ENCODE measurements at places on chromosomes 16 and 17. TPM values are rescaled to one million over a fixed set of nuclear protein-coding genes. Genes with fewer than 3 reads are reported as not detected.

MYH13 gene
- total RNA-seq = 0.09 TPM

ABCA8 gene
- total RNA-seq = 8.7 TPM

SRR gene
- total RNA-seq = 5.1 TPM

XAF1 gene
- 11.2 TPM for total RNA-seq

OSGIN1 gene
- 24.7 TPM for total RNA-seq

KRT9 gene
- not detected for total RNA-seq

C16orf96 gene
- total RNA-seq = 0.07 TPM

PRDM7 gene
- not detected for total RNA-seq

KRT12 gene
- not detected for total RNA-seq

CNTNAP1 gene
- 2.0 TPM for total RNA-seq

GRCh38 chr17:12664894-12665262, 812 bp upstream of the MYOCD start:
- no peaks in the 10 kb centered on the region for H3K4me1 ChIP-seq
- no peak for DNase-seq
- H3K27ac ChIP-seq = no peak overlapping the region
- H3K4me3 ChIP-seq = peak overlapping the region; percentile 61
- H3K27me3 ChIP-seq = no peaks in the 10 kb centered on the region

DNA sequence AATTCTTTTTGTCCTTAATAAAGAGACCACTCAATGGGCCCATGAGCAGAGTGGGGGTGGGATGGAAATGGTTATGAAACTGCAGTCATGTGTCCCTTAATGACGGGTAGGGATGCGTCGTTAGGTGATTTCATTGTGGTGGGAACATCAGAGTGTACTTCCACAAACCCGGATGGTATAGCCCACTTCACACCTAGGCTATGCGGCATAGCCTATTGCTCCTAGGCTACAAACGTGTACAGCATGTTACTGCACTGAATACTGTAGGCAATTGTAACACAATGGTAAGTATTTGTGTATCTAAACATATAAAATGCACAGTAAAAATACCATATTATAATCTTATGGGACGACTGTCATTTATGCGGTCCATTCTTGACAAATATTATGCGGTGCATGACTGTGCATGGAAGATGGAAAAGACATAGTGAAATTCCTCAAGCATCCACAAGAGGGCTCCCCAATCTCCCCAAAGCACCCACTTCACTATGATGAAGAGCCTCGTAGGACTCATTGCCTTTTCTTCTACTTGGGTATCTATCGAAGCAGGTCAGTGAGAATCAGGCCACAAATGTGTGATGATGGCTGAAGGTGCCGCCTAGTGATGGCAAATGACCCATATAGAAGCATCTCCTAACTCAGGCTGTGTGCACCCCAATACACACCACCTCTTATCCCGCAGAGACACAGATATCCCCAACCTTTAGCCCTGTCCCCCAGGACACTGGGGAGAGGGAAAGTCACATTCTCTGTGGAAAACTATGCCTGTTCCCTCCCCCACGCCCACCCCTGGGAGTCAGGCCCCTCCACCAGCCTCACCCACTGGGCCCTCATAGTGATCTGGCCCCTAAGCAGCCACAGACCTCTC, 43.5 kb downstream of the TBX21 start:
- no peaks in the 10 kb centered on the region for H3K4me1 ChIP-seq
- DNase-seq = no peak
- H3K4me3 ChIP-seq = no peak overlapping the region
- no peak overlapping the region for H3K27ac ChIP-seq
- no peaks in the 10 kb centered on the region for H3K36me3 ChIP-seq
- peaks cover 47% of the 10 kb centered on the region for H3K27me3 ChIP-seq

DNA sequence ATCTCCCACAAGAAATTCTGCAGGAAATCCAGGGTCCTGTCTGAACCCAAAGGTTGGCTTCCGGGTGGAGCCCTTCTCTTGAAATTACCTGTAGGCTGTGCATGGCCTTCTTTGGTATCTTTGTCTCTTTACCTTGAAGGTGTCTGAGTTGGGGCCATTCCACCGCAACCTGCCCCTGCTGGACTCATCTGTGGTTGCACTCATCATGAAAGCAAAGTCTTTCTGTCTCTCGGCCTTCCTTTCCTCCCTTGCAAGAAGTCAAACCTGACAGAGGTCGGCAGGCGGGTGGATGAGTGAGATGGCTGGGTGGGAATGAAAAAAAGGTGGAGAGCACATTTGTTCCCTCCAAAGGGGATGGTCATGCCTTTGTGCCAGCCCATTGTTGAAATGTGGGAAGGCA, 25.1 kb downstream of the SALL1 start:
- no peaks in the 10 kb centered on the region for H3K4me1 ChIP-seq
- peaks cover under 1% of the 10 kb centered on the region for H3K27me3 ChIP-seq
- DNase-seq = no peak
- no peak overlapping the region for H3K4me3 ChIP-seq

DNA sequence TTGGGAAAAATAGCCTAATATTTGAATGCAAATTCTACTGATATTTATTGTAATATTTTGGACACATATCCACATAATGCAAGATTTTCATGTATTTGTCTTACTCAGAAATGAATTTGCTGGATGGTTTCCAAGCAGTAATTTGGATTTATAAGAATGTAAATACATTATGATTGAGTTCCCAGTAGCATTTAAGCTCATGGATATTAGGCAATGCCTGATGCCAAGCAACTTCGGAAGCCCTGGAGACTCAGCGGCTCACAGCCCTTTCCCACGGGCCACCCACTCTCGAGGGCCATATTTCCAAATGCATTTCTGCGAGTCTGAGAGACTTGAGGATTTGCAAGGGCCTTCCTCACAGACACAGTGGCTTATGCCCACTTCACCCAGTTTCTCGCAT, 62.1 kb upstream of the MYOCD start:
- no peaks in the 10 kb centered on the region for H3K27me3 ChIP-seq
- no peak overlapping the region for H3K27ac ChIP-seq
- no peaks in the 10 kb centered on the region for H3K36me3 ChIP-seq
- DNase-seq = no peak
- H3K4me3 ChIP-seq = no peak overlapping the region

DNA sequence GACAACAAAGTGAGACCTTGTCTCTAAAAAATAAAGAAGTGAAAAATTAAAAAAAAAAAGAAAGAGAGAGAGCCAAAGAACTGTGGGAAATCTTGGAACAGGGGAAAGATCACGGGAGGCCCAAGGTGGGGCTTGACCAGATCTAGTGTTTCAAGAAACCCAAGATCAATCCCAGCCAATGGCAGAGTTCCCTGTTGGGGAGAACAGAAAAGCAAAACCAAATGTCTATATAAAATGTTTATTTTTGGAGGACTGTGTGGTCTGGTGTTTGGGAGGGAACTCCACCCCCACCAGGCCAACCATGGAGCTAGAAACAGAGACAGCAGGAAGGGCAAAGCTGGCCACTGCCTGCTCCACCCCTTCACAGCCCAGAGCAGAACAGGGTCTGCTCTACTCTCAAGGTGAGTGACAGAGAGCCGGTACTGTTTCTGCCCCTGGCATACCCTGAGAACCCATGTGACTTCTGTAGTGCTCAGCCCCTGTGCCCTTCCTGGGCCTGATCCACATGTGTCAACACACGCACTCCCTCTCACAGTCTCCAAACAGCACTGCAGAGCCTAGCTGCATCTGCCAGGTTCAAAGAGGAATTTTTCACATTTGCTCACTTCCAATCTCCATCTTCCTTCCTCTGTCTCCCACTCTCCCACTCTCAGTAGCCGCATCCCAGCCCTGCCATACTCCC, 3.7 kb downstream of the TMEM101 start:
- no peak overlapping the region for H3K4me3 ChIP-seq
- H3K27me3 ChIP-seq = peaks cover 13% of the 10 kb centered on the region
- DNase-seq = no peak
- H3K4me1 ChIP-seq = peaks cover 20% of the 10 kb centered on the region
- peaks cover 24% of the 10 kb centered on the region for H3K36me3 ChIP-seq
- H3K27ac ChIP-seq = no peak overlapping the region

DNA sequence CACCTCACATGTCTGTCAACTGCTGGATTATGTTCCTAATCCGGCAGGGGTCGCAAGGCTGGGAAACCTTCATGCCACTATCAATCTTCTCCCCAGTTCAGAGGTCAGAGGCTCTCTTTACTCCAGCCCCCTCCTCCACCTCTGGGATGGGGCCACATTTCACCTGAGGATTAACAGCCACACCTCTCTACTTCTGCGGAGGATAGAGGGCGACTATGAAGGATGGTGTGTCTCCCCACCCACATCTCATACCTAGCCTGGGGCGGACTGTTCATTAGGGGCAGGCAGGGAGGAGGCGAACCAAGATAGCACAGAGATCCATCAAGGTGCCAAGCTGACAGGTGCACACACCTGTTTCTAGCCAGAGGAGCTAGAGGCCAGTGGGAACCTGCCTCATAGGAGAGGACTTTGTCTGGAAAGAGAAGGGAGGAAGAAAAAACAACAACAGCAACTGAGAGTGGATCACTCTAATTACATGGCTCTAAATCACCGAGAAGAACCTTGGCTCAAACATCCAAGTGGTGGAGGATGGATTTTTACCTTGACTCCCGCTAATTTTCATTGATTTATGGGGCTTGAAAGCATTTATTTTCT, 41.9 kb upstream of the SKAP1 start:
- no peak for DNase-seq
- no peak overlapping the region for H3K4me3 ChIP-seq
- H3K27me3 ChIP-seq = no peaks in the 10 kb centered on the region

GRCh38 chr17:13346996-13347762, 254.6 kb downstream of the HS3ST3A1 start:
- DNase-seq = no peak
- H3K4me1 ChIP-seq = no peaks in the 10 kb centered on the region
- H3K27ac ChIP-seq = no peak overlapping the region
- no peaks in the 10 kb centered on the region for H3K27me3 ChIP-seq

DNA sequence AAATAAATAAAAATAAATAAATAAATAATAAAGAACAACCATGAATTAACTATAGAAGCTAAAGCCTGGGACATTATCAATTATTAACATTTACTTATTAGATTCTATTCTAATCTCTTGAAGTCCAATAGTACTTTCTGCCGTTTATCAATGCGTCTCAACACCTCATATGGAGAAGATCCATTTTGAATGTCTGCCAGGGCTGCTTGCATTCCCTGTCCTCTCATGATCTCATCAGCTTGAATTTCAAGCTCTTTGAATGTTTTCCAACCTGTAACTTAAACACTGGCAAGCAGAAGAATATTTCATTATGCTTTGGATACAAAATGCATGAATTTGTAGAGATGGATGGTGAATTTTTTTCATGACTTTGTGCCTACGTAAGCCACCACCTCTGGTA, 191.9 kb upstream of the ANKFN1 start:
- no peak overlapping the region for H3K27ac ChIP-seq
- H3K36me3 ChIP-seq = no peaks in the 10 kb centered on the region
- H3K4me1 ChIP-seq = no peaks in the 10 kb centered on the region
- DNase-seq = no peak
- H3K27me3 ChIP-seq = no peaks in the 10 kb centered on the region

DNA sequence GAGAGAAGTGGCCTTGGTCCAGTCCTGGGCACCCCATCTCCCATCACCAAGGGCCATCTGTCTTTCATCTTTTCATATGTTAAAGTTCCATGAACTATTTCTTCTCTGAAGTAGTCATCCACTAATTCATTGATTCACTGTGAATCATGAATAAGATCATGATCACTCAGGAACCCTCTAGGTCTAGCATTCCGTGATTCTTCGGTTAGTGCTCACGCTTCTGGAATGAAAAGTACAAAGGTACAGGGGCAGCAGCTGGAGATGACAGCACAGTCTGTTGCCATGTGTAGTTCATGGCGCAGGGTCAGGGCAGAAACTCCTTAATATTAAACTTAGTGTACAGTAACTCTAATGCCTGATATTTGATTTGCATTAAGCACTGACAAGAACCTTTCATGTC, 127.1 kb downstream of the CDH13 start:
- H3K27ac ChIP-seq = no peak overlapping the region
- DNase-seq = no peak
- no peak overlapping the region for H3K4me3 ChIP-seq
- no peaks in the 10 kb centered on the region for H3K36me3 ChIP-seq
- H3K4me1 ChIP-seq = peaks cover 28% of the 10 kb centered on the region

DNA sequence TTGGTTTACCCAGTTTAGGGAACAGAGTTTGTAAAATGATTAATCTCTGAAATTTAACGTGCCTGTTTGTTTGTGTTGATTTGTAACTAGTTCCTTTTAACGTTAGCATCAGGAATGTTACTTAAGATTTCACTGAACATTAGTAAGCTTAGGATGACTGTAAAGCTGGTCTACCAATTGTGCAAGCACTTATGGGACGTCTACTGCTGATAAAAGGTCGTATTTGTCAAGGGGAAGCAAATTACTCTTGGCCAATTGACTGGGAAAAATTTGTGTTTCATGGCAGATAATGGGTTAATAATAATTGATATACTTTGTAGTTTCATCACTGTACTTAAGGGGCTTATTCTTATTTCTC, 11.8 kb downstream of the METTL9 start:
- no peak overlapping the region for H3K4me3 ChIP-seq
- no peaks in the 10 kb centered on the region for H3K36me3 ChIP-seq
- H3K4me1 ChIP-seq = peaks cover 48% of the 10 kb centered on the region
- no peaks in the 10 kb centered on the region for H3K27me3 ChIP-seq
- DNase-seq = no peak
- H3K27ac ChIP-seq = peak overlapping the region; percentile 74

GRCh38 chr17:78019367-78019975, 61.0 kb downstream of the TNRC6C start:
- H3K27me3 ChIP-seq = no peaks in the 10 kb centered on the region
- H3K36me3 ChIP-seq = no peaks in the 10 kb centered on the region
- H3K4me3 ChIP-seq = no peak overlapping the region

- no peaks in the 10 kb centered on the region for H3K36me3 ChIP-seq
- peaks cover 13% of the 10 kb centered on the region for H3K27me3 ChIP-seq
- no peak for DNase-seq
- peak overlapping the region; percentile 61 for H3K4me3 ChIP-seq
- H3K4me1 ChIP-seq = no peaks in the 10 kb centered on the region
These were observed 85.0 kb downstream of the NOG start for GRCh38 chr17:56678249-56679114.

GRCh38 chr17:30203471-30203981, 32.0 kb downstream of the SLC6A4 start:
- DNase-seq = no peak
- H3K4me3 ChIP-seq = no peak overlapping the region
- no peaks in the 10 kb centered on the region for H3K36me3 ChIP-seq
- H3K27me3 ChIP-seq = peaks cover 3% of the 10 kb centered on the region
- no peak overlapping the region for H3K27ac ChIP-seq

DNA sequence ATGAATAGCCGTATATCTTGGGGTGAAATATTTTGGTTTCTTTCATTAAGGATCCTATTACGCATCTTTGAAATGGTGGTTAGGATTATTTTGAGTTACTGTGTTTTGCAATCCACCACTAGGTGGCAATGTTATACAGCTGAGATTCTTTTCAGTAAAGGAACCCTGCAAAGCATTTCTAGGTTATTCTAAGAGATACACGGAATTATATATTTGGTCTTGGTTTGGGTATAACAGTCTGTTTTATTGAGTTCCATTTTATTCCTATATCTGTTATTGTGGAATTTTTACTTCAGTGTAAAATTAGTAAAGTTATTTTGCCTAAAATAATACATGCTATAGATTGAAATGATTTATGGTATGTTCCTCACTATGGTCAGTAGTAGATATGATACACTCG, 62.9 kb upstream of the CPHXL start:
- no peak overlapping the region for H3K27ac ChIP-seq
- no peak overlapping the region for H3K4me3 ChIP-seq
- H3K4me1 ChIP-seq = no peaks in the 10 kb centered on the region
- H3K27me3 ChIP-seq = no peaks in the 10 kb centered on the region
- DNase-seq = no peak

GRCh38 chr16:70588565-70588964, 57.8 kb upstream of the IL34 start:
- no peaks in the 10 kb centered on the region for H3K36me3 ChIP-seq
- no peaks in the 10 kb centered on the region for H3K27me3 ChIP-seq
- DNase-seq = no peak
- no peak overlapping the region for H3K4me3 ChIP-seq
